Activated naive CD4-positive, alpha-beta T cell treated with Interleukin-2 at 50 U/mL for 16 hours (primary cell): ENCODE measurements at places on chromosomes 2 and 18.

DNA sequence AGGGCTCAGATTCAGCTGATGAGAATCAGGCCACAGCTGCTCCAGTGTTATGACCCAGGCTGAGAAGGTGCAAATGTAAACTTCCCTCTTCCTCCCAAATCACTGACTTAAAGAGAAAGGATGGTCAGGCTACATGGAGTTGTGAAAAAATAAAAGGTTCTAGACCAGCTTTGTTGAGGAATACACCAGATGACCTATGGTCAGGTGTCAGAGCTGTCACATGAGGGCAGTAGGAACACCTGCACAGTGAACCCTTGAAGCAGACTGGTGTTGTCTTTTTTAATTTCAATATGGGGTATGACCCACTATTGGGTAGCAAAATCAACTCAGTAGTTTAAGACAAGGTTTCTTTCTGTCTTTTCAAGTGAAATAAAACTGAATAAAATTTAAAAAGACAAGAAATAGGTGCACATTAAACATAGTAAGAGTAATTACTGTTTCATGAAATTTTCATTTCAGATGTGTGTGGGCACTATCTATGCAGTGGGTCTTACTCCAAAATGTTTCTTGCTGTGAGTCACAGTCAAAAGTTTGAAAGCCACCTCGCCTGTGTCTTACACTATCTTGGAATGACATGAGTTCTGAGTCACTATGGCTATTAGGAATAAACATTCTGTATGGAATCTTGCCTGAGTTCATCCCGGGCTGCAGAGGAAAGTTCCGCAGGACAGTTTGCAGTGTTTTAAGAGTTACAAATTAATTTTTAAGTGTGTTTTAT, 83.6 kb downstream of the ACVR1 start:
- no peak for DNase-seq

DNA sequence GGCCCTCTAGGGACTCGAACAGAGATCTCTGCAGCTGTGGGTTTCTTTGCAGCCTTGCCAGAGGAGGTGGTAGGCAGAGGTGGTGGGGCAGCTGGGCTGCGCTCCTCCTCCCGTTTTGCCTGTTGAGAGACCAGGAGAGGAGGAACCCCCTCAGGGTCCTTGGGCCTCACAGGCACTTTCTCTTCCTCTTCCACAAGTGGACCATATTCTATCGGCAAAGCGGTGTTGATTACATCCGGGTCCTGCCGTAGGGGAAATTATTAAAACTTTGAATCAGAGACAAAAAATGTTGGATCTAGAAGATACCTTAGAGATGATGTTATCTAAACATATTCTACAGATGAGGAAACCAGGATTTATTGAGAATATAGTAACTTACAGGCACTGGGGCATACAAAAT, 78.5 kb downstream of the CLIP4 start:
- DNase-seq: no peak

DNA sequence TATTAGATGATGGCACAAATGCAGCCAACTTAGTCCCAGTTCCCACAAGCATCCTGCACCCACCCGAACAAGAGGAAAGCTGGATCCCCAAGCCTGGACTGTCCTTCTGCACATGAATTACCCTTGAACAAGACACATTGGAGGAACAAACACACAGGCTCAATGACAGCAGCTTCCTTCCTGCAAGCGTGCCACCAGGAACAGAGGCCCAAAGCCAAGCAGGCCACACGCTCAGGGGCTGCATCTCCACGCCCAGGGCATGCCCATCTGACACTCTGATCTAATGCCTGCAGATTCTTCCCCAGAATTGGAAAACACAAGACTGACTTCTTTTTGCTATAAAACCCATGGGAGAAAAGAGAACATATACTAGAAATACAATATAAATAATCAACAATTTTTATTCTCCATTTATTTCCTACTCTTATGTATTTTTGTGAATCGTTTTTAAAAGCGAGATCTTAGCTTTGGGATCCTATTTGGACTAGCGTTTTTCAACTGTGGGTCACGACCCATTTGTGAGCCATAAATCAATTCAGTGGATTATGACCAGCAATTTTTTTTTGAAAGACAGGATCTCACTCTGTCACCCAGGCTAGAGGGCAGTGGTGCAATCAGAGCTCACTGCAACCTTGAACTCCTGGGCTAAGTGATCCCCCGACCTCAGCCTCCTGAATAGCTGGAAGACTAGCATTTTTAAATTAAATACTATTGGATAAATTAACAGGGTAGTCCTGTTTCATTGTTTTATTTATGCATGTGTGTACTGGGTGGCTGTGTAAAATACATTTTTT, 34.4 kb downstream of the PSTPIP2 start:
- DNase-seq: no peak

- DNase-seq: peak; percentile 21
These were observed 16.4 kb upstream of the HNMT start for GRCh38 chr2:137947728-137948336.

DNA sequence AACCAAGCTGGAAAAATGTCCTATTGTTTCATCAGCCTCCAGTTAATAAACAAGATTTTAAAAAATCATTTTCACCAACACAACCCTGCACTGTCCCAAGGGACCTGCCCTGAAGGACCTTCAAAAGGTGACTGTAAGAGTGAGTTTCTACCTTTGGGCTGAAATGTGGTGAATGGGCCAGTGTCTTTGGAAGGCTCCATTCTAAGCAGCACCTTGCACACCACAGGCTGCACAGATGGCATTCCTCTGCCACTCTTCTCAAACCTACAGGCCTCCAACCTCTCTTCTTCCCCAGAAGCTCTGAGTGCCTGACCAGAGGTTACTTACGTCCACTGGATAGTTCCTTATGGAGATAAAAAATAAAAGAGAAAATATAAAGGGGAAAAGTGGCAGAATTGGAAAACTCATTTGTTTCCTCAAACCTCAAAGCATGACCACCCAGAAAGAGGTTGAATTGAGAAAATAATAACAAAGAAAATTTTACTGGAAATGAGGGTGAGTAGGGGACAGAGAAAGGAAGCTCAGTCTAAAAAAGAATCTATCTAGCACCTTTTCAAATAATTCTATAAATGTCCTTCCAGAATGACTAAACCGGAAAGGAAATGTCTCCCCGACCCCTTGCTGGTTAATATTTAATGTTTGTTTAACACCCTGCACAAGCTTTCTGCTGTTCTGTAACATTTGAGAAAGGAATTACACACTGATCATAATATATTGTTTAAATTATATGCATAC, 175.7 kb downstream of the METTL4 start:
- no peak for DNase-seq

DNA sequence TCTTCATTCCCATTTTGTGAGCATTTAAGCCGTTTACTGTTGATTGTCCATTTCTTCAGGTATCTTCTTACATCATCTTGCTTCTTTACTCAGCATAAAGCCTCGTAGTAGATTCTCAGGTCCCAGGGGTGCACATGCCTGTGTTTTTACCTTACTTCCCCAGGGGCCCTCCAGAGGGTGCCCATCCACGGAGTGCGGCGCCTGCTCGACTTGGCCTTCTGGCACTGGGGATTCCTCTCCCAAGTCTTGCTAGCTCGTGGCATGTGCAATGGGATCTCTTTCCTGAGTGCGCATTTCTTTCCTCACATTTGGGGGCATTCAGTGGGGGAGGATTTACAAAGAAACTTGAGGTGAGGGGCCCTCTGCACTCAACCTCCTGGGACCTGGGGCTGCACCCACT, 148.1 kb downstream of the AGAP1 start:
- no peak for DNase-seq

DNA sequence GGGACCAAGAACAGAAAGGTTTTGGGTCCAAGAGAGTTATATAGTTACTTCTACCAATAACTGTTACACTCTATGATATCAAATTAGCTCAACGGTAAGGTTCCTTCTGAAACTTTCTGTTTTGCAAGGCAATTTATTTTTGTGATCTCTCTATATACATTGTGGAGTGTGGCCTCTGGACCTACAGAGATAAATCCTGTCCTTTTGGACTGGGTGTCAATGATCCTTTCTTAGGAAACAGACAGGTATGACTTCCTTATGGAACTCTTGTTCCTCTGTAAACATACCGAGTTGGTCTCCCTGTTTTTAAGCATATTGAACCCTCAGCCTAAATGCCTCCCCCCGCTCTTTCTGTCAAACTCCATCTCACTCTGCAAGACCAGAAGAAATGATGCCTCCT, 1117.8 kb downstream of the BCL11A start:
- DNase-seq: no peak

GRCh38 chr18:5197461-5197860, 404 bp upstream of the AKAIN1 start:
- no peak for DNase-seq

GRCh38 chr2:156021146-156022040, 311.1 kb downstream of the NR4A2 start:
- DNase-seq: no peak

GRCh38 chr2:234191819-234192407, 141.4 kb downstream of the SPP2 start:
- DNase-seq: no peak

DNA sequence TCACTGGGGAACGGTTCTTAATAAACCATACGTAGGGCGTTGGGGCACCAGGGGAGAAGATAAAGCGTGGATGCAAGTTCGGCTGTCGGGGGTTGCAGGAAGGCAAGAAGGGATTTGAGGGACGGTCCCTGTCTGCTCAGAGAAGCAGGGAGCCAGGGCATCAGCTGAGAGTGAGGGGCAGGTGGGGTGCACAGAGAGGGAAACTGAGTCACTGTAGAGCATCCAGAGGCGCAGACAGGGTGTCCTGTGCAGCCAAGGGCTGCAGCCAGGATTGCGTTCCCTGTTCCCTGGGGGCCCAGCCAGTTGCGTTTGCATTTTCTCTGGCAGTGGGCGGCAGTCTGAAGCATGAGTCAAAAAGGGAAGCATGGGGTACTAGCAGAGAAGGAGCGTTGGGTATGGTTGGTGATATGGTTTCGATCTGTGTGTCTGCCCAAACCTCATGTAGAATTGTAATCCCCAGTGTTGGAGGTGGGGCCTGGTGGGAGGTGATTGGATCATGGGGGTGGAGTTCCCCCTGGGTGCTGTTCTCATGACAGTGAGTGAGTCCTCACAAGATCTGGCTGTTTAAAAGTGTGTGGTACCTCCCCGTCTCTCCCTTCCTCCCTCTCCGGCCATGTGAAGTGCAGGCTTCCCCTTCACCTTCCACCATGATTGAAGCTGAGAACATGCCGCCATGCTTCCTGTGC, 202.9 kb downstream of the NDUFA10 start:
- DNase-seq: peak; percentile 51

DNA sequence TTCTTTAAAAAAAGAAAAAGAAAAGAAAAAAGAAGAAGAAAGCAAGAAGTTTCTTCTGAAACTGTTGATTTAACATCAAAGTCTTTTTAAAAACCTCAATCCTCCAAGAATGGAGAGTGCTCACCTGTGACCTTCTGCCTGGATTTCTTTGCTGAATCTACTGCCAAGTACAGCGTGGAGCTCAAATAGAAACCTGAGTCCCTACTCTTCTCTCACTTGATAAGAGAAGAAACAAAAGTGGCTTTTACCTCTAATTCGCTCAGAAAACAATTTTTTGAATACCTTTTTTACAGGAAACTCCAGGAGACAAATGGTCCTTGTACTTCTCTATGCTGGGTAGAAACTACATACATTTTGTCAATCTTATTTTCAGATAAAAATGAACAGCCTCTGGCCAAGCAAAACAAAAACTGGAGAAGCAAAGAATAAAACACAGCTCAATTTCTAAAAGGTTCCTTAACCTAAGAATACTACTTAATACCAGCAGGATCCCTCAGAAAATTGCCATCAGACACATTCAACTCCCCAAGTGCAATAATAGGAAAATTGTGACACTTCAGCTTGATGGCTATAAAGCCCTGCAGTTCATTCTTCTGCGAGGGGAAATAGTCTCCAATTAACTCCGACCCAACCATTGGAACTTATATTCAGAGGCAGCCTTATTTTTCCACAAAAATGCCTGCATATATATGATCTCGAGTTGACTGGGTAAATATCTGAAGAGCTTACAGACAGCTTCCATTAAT, 85.8 kb downstream of the GRB14 start:
- no peak for DNase-seq

GRCh38 chr2:4884117-4884571, 808.0 kb upstream of the SOX11 start:
- DNase-seq: no peak

DNA sequence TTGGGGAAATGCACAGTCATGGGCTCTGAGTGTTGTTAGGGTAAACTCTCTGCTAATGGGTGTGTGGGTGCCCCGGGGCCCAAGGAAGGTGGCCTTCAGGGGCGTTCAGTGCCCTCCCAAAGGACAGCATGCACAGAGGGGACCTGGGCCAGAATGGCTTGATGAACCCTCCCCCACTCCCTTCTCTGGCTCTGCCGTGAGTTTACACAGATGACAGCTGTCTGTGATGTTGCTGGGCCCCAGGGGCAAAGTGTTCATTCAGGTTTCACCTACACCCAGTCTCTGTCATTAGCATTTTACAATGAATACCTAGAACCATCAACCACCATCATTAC, 3.2 kb downstream of the NPPC start:
- DNase-seq: no peak

DNA sequence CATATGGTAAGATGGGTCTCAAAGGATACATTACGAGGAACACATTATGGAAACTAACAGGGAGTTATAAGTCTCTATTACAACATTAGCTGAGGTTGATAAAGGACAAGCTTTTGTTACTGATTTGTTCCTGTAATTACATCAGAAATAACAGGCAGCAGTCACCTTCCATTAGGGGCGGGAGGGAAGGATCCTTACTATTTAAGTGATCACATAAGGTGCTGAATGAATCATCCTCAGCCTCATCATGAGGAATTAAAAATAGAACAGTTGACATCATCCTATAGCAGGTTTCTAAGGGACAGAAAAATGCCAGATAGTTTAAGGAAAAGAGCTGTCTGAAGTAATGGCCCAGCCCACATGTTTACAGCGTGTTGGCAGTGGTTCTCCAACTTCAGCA, 86.9 kb upstream of the MGAT5 start:
- DNase-seq: no peak

DNA sequence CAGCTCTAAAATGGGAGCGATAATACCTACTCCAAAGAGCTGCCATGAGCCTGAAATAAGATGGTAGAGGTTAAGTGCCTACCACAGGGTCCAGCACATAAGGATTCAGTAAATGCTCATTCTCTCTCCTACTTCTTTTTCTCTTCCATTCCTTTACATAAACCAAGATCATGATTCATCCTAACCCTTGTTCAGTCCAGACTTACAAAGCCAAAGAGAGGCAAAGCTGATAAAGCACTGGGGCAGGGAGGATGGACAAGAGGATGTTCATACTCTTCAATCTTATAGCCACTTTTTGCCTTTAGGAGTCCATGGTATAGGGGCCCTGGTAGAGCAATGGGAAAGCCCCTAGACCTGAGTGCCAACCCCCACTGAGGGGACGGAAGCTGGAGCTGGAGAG, 75.6 kb upstream of the PKDCC start:
- DNase-seq: no peak

DNA sequence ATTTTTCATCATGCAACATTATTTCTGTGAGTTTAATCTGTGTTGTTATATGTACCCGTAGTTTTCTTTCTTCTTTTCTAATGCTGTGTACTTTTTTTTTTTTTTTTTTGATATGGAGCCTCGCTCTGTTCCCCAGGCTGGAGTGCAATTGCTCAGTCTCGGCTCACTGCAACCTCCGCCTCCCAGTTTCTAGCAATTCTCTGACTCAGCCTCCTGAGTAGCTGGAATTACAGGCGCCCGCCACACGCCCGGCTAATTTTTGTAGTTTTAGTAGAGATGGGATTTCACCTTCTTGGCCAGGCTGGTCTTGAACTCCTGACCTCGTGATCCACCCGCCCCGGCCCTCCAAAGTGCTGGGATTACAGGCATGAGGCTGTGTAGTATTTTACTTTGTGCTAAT, 155.4 kb downstream of the GALR1 start:
- DNase-seq: no peak

- peak; percentile 59 for DNase-seq
These were observed 41.1 kb downstream of the NHEJ1 start for GRCh38 chr2:219119422-219120043.
